ENCODE measurements at places on chromosomes 13 and 19.
A peak's percentile ranks its signal among the peaks of the same experiment; 100 is the strongest.

DNA sequence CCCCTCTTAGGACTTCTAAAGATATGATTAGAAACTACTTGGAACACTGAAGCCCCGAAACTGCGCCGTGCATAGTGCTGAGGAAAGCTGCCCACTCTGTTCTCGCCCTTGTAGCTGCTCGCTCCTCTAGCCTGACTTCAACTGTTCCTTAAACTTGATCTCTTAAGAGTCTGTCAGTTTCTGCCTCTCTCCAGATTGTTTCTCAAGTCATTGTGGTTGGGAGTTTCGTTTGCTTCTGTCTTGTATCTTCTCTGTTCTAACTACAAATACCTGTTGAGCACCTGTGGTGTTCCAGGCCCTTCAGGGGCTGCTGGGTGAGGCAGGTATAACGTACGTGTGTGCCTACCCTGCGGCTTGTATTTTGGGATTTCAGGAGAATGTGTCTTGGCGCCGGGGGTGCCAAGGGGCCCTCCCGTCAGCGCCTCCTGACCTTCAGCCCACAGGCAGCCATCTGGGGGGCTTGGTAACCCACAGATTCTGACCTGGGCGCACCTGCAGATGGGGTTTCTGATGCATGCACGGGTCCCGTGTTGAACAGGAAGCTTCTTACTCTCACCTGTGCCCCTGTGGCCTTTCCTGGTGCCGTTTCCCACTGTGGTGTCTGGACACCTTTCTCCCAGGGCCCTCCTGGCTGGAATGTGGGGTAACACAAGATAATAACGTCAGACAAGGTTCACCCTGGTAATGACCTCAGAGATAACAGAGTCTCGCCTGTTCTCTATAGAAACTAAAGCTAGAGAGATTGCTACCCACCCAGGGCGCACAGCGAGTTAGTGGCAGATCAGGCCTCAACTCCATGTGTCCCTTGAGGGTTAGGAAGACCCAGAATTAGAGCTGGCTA, 17.2 kb upstream of the DCUN1D2 start:
- DNase-seq, result no peak

GRCh38 chr13:89980896-89981295, 1366.6 kb upstream of the MIR17HG start:
- DNase-seq, result no peak

DNA sequence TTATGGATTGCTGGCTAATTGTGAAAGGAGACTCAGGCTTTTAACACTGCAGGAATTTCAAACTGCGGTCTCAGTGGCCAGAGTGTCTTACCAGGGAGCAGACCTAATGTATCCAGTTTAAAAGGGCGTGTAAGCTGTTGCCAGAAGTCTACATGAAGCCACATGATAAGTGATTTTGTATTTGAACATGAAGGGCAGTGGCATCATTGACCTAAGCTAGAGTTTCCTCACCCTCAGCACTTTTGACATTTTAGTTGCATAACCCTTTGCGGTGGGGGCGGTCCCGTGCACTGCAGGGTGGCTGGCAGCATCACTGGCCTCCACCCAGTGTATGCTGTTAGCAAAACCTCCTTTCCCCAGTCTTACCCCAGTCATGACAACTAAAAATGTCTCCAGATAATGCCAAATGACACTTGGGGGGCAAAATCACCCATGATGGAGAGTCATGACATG, 23.7 kb upstream of the GPR18 start:
- DNase-seq, result no peak

GRCh38 chr13:96581741-96582140, 412.5 kb downstream of the OXGR1 start:
- DNase-seq, result no peak

DNA sequence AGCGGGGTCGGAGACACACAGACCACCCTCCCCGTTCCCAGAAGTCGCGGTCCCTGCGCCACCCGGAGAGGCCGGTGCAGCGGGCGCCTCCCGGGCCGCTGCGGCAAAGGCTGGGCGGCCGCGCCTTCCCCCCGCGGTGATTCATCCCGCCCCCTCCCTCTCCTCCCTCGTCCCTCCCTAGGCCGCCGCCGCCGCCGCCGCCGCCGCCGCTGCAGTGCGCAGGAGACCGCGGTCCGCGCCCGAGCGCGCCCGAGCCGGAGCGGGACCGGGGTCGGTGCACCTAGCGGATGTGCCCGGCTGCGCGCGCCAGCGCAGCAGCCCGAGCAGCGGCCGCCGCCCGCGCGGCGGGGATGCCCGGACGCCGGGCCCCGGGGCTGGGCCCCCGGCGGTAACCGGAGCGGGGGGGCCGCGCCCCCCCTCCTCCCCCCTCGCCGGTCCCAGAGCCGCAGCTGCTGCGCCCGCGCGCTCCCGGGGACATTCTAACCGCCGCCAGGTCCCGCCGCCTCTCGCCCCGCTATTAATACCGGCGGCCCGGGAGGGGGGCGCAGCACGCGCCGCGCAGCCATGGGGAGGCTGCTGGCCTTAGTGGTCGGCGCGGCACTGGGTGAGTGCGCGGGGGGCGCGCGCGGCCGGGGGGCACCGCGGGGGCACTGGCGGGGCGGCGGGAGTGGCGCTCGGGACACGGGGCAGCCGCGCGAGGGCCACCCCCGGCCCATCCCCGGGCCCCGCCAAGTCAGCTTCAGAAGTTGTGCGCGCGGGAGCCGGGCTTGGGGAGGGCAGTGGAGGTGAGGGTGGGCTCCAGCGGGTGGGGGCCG, at the start of gene SCN1B:
Gene SCN1B (plus strand): TSS at position 214 of the 815 bp plus-strand sequence. CDS start 351 bp downstream, at position 565.
- peak; percentile 73 for DNase-seq

- DNase-seq, result no peak
These were observed 10.0 kb downstream of the COL4A2 start for GRCh38 chr13:110317093-110317492.

GRCh38 chr13:71117920-71118319, 749.1 kb downstream of the DACH1 start:
- no peak for DNase-seq

GRCh38 chr19:10960314-10961072, at the start of gene SMARCA4:
SMARCA4 (plus strand) TSS chr19:10961030; CDS start chr19:10984152, 23,122 bp downstream.
- DNase-seq, result peak; percentile 99

DNA sequence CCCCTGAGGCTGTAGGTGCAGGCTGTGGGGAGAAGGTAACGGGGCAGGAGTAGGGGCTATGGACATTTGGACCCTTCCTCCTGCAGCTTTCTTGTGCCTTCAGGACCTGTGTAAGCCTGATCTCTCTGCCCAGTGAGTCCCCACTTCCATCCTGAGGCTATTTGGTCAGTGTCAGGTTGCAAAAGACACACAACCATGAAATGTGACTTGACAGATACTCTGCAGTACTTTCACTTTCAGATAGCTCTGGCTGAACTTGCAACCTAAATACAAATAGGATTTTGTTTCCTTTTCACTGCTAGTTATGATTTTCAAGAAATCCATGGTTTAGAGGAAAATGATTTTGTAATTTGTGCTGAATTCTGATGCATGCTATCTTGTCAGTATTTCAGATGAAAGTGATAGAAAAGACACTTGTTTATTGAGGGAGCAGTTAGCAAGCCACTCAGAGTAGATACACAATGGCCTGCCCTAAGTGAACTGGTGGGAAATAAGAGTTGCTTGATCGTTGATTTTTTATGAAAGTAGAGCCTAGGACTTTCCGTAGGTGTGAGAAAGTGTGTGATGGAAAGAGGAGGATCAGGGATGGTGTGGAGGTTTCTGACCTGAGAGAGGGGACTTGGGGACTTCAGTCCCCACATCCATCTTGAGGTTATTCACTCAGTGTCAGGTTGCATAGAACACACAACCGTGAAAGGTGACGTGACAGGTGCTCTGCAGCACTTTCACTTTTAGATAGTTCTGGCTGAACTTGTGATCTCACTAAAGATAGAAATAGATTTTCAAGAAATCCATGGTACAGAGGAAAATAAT, 18.1 kb upstream of the EID2 start:
- DNase-seq, result no peak

DNA sequence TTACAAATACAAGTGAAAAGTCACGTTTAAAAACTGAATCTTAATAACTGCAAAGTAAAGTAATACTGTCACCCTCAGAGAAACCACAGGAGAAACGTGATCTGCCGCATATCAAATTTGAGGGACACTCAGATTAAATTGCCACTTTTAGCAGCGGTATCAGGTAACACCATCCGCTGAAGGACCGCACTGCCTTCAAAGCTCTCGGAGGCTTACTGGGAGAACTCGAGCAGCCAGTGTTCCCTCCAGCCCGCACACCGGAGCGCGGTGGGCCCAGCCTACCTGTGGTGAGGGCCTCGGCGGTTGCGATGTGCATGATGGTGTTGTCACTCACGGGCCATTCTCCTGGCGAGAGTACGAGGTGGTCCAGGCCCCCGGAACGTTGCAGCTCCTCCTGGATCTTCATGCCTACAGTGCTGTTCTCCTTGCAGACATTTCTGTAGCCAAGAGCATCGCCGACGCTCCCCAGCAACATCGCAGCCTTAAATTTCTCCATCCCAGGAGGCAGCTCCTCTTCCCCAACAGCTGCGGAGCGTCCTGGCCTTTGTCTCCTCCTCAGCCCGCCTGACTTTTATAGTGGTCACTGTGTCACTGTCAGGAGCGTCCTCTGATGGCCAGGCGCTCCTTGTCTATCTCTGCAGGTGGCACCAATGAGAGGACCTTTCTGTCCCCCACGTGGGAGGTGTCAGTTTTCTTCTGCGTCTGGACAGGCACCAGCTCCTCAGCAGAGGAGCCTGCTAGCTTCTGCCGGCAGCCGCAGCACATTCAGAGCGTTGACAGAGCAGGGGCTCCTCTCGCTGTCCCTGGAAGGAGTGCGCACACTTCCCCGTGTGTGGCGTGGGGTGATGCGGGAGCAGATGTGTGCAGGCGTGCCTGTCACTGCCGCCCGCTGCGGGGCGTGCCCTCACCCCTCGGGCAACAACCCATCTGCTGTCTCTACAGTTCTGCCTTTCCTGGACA, at the start of gene ADPRHL1:
Gene ADPRHL1 (minus strand): TSS at position 547 of the 960 bp plus-strand sequence. CDS start 51 bp downstream, at position 496.
- DNase-seq, result no peak

DNA sequence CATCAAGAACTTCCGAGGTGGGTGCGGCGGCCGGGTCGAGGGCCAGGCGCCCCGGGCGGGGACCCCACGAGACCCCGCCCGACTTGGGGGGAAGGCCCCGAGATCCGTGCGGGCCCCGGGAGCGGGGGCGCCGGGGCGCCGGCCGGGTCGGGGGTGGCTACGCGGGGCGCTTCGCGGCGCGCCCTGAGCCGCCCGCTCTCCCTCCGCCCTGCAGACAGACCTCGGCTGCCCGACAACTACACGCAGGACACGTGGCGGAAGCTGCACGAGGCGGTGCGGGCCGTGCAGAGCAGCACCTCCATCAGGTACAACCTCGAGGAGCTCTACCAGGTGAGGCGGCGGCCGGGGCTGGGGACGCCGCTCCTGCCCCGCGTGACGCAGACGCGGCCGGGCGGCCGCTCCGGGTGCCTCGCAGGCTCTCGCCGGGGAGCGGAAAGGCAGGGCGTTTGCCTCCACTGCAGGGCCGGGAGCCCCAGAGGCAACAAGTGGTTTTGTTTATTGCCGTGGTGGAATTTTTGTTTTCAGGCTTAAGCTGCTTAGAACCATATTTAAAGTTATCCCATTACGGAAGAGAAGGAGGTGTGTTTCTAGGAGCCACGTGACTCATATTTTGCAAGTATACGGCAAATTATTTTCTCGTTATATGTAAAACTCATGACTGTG, 477 bp downstream of the CUL4A start:
- peak; percentile 73 for DNase-seq

GRCh38 chr19:9309974-9310446, 372 bp upstream of the ZNF699 start:
- DNase-seq, result no peak

- DNase-seq, result no peak
These were observed 145.7 kb upstream of the FBXL3 start for GRCh38 chr13:77172650-77173049.

- no peak for DNase-seq
These were observed 265.6 kb downstream of the DCLK1 start for GRCh38 chr13:35865341-35866240.

- no peak for DNase-seq
These were observed 10.2 kb downstream of the RBM26 start for GRCh38 chr13:79395881-79396280.

GRCh38 chr19:36060430-36060829, 5.7 kb downstream of the WDR62 start:
- no peak for DNase-seq

- DNase-seq, result no peak
These were observed 459 bp downstream of the PCDH20 start for GRCh38 chr13:61415058-61415721.

DNA sequence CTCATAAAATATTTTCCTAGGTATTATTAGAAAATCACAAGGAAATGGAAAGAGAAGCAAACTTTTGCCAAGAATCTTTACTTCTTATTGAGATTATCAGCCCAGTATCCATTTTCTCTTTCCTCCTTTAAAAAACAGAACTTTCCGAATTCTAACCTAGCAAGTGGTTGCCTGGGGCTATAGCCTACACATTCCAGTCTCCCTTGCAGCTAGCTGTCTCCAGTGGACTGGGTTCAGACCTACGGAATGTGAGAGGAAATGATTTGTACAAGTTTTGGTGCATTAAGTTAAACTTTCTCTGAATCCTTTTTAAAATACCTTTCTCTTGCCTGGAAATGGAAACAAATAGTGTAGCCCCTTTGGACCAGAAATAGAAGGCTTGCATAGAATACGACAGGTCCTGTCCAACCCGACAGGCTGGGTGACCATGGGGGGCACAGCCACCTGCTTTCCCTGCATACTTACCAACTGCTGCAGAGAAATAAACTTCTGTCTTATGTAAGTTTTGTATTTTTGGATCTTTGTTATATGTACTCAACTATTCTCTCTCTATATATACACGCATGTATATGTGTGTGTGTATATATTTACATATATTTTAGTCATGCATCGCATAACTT, 185.9 kb downstream of the NALCN start:
- DNase-seq, result no peak

- no peak for DNase-seq
These were observed 14.2 kb downstream of the FCAR start for GRCh38 chr19:54888239-54888638.

DNA sequence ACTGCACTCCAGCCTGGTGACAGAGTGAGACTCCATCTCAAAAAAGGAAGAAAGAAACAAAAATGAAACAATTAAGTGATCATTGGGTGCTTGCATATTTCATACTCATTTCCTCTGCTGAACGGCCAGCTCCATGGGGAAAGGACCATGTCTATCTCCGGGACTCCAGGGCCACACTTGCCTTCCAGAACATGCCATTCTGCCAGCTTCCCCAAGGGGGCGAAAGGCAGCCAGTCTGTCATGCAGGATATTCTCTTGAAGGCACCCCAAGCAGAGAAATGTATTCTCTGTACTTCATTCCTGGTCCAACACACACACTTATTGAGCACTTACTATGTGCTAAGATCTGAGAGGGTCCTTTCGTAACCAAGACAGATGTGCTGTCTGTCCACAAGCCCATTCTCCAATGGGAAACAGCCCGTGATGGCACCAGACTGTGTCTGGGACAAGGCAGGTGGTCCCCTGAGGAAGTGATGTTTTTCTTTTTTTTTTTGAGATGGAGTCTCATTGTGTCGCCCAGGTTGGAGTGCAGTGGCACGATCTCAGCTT, 10.2 kb upstream of the CARM1 start:
- DNase-seq, result peak; percentile 41

- peak; percentile 67 for DNase-seq
These were observed at the start of gene ZNF552 for GRCh38 chr19:57814505-57815246. ZNF552 (minus strand) TSS chr19:57814913; CDS start chr19:57814743, 170 bp downstream.

GRCh38 chr19:23286477-23286876, 36.3 kb upstream of the ZNF724 start:
- no peak for DNase-seq

All from activated naive CD4-positive, alpha-beta T cell treated with anti-CD3 and anti-CD28 coated beads, Interleukin-2, amount 50 U/mL, for 72 hours (primary cell).